ENCODE measurements at places on chromosomes 16 and 17.

- no peak for DNase-seq
Measured at GRCh38 chr16:52022980-52023379, 524.0 kb downstream of the TOX3 start.

DNA sequence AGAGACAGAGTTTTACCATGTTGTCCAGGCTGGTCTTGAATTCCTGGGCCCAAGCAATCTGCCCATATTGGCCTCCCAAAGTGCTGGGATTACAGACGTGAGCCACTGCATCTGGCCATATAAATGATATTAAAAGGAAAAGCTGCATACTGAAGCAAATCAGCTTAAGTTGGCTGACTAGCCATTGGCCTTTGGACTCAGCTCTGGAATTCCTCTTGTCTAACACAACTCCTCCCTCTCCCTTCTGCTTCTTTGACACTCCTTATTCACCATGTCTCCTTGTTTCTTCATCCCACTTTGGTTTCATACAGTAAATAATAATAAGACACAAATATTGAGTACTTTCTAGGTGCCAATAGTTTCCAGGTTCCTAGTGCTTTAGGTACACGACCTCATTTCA lies 7.5 kb downstream of the KRT12 start:
- DNase-seq: no peak

- DNase-seq: no peak
Measured at GRCh38 chr17:72452286-72453173, 331.7 kb downstream of the SOX9 start.

DNA sequence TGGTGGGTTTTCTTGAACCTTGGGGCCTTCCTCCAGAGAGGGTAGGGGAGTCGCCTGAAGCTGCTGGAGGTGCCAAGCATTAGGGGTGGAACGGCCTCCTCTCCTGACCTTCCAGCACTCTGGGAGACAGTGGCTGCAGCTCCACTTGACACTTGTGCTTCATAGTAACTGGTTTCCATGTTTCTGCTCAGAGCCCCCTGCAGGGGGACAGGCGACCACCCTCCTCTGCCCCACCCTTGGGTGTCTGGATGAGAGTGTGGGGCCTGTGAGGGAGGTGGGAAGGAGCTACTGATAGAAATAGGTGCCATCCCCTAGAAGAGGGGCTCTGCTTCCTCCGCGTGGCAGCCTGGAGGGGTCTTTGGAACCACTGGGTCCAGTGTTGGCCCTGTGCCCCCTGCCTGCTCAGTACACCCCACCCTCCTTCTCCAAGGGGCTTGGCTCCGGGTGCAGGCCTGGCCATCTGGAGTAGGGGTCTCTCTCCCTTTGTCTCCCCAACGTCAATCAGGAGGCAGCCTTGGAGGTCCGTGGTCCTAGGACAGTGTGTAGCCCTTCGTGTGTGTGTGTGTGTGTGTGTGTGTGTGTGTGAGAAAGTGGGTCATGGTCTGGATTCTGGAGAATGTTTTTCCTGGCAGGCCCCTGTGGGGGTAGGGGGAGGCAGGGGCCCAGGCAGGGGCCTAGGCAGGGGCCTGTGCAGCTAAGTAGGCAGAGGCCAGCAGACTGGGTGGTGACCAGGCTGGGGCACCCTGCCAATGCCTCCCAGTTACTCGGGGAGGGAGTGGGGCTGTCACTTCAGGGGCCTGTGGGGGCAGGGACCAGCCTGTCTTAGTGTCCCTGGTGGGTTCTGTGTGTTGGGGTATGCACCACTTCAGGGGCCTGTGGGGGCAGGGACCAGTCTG lies 4.9 kb downstream of the LASP1 start:
- no peak for DNase-seq

DNA sequence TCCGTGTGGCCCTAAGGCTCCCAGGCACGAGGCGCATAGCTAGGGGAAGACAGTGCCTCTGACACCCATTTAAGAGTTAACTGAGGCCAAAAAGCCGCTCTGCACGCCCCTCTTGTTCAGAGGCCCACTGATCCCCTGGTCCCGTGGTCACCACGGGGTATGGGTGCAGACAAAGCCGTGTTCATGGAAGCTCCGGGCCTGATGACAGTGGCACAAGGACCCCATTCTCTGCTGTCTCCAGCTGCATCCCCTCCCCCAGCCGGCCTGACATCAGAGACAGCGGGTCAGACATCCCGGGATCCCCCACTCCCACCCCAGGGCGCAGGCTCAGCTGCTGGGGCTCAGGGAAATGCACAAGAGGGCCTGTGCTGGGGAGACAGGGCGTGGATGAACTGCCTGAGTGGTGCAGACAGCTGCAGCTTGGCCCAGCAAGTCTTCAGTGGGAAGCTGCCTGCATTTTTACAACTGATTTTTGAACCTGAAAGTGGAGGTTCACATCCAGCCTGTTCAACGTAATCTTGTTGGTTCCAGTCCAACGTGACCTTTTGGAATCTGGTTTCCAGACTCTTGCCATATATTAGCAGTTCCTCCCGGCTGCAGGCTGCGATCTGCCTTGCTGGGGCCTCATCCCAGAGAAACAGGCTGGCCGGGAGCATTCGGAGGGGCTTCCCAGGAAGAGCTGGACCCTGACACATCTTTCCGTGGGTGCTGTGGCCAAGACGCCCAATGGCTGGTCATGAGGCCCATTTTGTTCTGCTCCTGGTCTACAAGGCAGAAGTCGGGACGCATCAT lies 9.7 kb upstream of the BAHCC1 start:
- no peak for DNase-seq

DNA sequence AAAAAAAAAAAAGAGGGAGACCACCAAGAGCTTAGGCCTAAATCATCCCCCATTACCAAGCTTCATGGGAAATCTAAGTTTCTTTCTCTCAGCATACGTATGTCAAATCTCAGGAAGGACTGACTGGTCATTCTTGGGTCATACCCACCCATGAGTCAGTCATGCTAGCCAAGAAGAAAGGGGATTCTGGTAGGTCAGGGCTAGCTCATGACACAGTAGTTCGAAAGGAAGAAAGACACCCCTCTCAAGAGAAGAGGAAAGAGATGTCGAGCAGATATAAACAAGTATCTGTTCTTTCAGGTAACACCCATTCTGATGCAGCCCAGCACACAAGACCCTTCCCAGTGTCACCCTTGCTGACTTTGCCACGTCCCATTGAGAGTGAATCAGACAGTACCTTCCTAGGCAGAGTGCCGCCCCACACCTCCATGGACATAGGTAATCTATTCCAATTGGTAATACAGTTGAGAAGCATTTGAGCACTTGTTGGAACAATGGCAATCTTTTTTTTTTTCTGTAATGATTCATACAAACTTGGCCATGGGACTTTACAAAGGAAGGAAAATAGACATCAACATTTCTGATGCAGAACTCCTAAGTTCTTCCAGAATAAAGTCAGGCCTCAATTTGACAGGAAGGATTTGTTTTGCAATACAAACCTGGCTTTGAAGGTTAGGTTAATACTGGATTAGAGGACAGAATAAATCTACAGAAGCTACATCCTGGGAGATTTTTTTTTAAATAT lies 38.2 kb downstream of the COPRS start:
- DNase-seq: no peak

- DNase-seq: no peak
Measured at GRCh38 chr17:51119415-51120356, 982 bp downstream of the SPAG9 start.

DNA sequence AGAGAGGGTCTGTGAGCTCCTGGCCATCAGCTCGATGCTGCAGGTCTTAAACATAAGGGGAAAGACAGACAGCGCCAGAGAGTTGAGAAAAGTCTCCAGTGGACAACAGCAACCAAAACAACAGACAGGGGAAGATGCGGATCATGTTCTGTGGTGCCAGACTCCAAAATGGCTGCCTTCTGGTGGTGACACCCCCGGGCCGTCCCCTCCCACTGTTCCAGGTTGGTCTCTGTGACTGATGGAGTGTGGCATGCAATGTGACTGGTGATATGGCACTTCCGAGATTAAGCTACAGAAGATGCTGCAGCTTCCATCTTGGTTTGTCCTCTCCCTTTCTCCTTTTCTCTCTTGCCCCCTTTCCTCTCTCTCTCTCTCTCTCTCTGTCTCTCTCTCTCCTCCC lies 40.4 kb upstream of the RBFOX3 start:
- DNase-seq: no peak

DNA sequence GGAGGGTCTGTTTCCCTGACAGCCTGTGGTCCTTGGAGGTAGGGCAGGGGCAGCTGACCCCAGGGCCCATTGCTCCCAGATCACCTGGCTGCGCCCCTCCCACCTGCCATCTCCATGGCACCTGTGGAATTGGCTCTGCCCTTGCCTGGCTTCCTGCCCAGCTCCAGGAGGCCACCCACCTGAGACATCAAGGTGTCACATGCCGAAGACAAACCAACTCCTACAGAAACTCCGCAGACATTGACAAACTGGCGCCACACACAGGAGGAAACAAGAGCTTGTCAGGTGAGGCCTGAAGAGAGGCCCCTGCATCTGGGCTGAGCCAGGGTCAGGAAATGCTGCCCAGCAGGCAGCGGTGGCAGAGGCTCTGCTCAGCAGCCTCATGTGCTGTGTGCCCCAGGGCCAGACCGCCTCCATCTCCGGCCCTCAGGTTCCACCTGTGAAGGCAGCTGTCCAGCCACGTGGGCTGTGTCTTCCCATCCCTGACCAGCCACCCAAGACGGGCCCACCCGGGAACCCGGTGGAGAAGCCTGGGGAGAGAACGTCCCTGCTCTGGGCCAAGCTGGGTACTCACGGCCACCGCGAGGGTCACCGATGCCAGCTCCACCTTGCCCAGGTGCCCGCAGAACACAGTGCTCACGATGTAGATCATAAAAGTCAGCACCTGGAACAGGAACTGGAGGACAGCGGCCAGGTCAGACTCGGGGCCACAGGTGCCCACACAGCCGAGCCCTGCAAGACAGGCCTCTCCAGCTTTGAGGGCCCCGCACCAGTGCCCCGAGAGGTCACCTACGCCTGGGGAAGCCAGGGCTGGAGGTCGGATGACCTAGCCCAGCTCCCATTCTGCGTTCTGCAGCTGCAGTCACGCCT lies 1.6 kb downstream of the SLC47A2 start:
- no peak for DNase-seq

DNA sequence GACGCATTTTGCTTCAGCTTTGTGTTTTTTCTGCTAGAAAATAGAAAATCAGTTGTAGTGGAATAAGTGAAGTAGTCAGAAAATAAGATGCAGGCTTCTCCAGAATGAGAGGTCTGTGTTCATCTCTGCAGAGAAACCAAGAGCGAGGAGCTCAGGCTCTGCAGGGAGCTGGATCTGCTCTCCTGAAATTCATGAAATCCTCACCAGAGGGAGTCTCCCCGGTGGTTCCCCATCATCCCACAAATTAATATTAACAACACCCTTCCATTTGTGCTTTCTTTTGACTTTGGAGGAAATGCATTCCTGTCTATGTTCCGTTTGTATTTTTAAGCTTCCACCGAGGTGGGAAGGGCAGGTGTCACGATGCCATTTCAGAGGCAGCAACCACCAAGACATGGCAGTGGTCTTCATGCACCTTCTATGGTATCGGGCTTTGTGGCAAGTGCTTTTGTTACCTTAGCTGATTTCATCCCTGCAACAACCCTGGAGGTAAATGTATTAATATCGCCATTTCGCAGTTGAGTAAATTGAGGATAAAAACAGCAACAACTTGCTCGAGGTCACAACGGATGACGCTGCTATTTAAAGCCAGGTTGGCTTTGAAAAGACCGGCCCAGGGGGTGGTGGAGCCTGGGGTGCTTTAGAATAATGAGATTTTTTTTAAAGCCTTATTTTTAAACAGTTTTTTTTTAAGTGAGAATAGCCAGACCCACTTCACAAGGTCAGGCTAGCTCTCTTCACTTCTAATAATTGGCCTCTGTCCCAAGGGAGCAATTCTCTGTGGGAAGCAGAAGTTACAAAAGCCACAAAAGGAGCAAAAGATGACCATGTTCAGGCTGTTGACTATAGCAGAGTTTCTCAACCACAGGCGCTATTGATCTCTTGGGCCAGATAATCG lies 367.6 kb upstream of the ERCC4 start:
- no peak for DNase-seq

DNA sequence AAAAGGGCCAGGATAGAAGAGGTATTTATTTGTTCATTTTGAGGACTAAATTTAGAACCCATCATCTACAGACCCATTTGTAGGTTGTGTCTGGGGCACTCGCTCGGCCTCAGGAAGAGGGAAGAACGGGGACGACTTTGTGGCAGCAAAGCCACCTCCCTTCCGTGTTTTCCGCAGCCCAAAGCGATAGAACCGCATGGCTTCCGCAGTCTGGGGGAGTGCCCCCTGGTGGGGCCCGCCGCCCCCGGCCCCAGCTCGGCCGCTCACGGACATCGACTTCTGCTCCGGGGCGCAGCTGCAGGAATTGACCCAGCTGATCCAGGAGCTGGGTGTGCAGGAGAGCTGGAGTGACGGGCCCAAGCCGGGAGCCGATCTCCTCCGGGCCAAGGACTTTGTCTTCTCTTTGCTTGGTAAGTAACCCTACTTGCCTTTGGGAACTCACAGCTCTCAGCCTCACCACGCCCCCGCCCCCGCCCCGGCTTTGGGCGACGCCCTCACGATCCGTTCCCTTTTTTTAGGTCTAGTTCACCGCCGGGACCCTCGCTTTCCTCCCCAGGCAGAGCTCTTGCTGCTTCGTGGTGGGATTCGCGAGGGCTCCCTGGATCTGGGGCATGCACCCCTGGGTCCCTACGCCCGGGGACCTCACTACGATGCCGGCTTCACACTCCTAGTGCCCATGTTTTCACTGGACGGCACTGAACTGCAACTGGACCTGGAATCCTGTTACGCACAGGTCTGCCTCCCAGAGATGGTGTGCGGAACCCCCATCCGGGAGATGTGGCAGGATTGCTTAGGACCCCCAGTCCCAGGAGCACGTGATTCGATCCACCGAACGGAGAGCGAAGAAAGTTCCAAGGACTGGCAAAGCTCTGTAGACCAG lies 681 bp downstream of the TMEM102 start:
- DNase-seq: no peak

GRCh38 chr16:85650844-85651628 lies 37.7 kb downstream of the GINS2 start:
- DNase-seq: no peak

DNA sequence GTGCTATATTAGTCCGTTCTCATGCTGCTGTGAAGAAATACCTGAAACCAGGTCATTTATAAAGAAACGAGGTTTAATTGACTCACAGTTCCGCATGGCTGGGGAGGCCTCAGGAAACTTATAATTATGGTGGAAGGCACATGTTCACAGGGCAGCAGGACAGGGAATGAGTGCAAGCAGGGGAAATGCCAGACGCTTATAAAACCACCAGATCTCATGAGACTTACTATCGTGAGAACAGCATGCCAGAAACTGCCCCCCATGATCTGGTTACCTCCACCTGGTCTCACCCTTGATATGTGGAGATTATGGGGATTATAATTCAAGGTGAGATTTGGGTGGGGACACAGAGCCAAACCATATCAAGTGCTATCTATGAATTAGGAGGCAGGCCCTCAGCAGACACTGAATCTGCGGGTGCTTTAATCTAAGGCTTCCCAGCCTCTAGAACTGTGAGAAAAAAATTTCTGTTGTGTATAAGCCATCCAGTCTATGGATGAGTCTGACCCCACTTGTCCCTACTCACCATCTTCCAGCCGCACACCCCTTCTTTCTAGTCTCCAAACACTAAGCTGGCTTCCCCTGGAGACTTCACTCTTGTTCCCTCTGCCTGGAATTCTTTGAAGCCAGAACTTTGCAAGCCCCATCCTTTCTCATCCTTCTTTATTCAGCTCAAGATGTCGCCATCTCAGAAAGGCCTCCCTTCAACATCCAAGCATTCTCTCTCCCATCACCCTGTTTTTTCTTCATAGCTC lies 772 bp upstream of the NUP93 start:
- no peak for DNase-seq
